ENCODE measurements at places on chromosomes 7 and 10.

DNA sequence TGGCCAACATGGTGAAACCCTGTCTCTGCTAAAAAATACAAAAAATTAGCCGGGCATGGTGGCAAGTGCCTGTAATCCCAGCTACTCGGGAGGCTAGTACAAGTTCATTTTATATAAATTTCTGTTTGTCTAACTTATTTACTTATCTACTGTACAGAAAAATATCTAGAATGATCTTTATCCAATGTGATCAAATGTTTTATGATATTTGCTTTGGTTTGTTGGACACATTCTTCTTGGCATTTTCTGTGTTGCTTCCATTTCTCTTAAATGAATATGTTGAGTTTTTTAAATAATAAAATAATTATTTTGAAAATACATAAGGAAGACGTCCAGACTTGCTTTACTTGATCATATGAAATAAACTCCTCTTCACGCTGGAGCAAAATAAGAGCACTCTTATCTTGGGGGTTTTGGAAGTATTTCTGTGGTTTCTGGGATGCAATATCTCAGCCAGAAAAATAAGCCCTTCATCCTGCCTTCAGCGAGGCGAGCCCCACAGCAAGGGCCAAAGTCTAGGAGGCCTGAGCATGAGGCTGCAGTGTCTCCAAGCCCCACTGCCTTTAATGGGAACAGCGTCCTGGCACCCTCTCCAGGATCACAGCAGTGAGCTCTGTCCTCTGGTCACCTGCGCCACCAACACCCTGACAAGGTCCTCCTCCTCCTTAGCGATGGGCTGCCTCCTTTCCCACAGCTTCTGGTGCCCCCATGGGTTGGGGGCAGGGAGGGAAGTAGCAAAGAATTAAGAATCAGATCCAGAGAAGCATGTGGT, 480.2 kb downstream of the KCNMA1 start:
- no peak for DNase-seq

- DNase-seq = no peak
These were observed 1.5 kb downstream of the FRAT1 start for GRCh38 chr10:97320480-97321031.

DNA sequence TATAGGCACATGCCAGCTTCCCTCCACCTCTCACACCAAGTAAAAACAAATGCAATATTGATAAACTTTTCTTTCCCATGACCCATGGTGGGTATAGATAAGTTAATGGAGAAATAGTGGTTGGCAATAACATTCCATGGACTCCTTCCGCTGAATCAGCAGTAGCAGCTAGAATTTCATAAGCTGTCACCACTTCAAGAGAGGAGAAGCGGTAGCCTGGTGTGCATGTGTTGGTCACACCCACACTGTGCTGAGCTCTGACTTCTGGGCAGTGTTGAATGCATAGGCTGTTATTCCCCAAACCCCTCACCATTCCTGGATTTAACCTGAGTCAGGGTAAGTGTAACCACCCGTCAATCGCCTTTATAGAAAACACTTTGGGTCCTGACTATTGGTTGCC, 32.5 kb upstream of the BMPER start:
- DNase-seq = no peak

DNA sequence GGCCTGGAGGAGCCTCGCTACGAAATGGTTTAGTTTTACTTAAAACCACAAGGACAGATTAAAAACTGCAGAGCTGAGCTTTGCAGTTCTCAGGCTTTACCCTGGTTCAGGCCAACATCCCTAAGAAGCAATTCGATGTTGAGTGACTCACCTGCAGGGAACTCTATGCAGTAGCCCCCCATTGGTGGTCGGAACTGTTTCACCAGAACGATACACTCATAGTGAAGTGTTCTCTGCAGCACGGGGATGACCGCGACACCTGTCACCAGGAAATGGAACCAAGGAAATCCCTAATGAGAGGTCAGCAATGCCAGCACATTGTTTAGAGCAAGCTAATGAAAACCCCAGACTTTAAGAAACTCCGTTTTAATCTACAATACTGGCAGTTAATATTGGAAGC, 18.0 kb downstream of the NUDT5 start:
- no peak for DNase-seq

- no peak for DNase-seq
These were observed 282.9 kb downstream of the GRID1 start for GRCh38 chr10:86083664-86084175.

DNA sequence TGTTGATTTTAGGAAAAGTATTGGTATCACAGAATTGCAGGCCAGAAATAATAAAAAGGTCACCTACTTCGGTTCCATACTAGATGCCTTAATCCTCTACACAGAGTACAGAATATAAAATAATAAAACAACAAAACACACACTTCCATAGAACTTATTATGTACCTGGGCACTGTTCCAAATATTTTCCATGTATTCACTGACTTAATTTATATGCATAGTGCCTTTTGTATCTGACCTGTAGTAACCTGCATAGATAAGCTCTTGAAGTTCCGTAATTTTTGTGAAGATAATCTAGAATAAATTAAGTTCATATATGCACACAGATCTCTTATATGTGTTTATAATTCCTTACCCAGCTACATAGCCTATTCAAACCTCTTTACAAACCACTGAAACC, 78.3 kb downstream of the RAPGEF5 start:
- no peak for DNase-seq

DNA sequence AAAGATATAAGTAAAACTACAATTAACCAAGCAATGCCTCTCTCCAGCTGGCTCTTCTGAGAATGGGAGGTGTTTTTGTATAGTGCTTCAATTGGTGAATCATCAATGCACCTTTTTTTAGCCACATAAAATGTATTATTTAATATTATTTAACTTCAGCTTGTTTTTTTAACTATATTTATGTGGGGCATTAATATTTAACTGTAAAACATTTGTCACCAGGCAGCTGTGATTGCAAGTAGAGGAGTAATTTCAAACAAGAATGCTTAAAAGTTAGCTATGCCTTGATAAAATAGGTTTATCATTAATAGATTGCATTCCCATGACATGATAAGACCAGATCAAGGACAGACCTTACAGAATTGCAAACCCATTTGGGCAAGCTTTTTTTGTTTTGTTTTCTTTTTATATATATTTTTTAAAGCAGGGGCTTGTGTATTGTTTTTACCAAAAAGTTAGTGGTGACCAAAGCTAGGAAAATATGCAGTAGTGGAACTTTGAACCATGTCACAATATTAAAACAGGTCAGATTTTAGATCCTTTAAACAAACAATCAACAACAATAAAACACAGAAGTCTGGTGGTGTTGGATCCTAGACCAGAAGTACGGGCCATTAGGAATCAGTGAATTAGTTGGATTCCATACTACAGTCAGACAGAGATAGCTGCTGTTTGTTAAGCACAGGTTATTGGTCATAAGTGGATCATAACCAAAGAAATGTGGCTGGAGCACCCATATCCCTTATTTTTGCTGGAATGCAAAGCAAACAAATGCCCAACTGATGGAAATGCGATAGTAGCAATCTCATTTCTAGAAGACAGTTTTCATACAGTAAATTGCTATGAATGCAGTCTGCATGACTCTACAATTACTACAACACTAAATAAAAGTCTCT, 2.9 kb downstream of the CAV2 start:
- DNase-seq = no peak

DNA sequence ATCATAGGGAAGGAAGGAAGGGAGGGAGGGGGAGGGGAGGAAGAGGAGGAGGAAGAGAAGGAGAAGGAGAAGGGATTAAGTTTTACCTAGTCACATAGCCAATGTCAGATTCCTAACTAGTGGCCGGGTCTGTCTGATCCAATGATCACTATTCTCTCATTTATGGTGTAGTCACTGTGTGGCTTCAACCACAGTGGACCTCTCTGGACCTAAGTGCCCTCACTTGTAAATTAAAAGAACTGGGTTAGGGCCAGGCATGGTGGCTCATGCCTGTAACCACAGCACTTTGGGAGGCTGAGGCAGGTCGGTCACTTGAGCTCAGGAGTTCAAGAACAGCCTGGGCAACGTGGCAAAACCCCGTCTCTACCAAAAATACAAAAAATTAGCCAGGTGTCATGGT, 6.6 kb upstream of the SERPINE1 start:
- no peak for DNase-seq

- DNase-seq = no peak
These were observed 147.3 kb downstream of the MGMT start for GRCh38 chr10:129614341-129614740.

GRCh38 chr10:34918060-34918775, 103.1 kb upstream of the PARD3 start:
- DNase-seq = no peak

DNA sequence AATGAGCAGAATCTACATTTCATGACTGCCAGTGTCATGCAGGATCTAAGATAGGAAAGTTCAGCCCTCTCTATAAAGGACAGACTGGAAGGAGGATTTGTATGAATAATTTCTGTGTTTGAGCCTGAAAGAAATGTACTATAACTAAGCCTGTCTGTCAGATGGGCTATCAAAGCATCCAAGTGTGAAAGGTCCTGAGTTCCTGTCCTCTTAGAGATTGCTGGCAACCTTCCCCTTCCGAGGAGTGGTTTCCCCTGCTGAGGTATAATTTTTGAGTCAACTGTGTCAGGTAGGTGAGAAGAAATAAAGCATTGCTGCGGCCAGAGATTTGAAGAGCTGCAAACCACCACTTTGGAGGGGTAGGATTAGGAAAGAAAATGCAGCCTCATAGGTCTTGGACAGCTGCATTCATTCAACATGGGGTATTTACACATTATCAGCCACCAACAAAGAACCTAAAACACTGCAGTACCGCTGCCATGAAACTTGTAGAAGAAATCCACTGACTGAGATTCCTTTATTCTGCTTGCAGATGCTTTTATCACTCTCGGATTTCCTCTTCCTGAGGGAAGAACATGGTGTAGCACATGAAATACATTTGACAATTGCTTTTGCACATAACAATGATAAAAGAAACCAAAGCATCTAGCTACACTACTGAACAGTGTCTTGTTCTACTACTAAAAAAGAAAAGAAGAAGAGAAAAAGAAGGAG, 189.1 kb downstream of the DGKI start:
- DNase-seq = no peak

DNA sequence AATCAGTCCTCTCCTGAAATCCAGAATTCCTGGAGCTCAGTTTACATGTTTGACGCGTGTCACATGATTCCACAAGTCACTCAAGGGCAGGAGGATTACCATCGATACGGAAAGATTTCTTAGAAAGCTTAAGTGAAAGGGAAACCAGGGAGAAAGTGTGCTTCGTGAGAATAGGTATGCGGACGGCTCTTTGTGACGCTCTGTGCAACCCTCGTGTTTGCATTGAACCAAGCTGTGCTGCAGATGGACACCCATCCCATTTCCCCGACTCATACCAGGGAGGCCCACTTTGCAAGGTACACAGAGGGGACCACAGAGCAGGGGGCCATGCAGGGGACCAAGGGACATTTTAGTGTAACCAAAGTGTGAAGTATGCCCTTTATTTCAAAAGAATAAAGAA, 43.2 kb downstream of the IKZF1 start:
- peak; percentile 53 for DNase-seq

GRCh38 chr10:33327751-33328150, 6.7 kb downstream of the NRP1 start:
- no peak for DNase-seq

- no peak for DNase-seq
These were observed 31.1 kb downstream of the MRPS24 start for GRCh38 chr7:43838201-43838658.

GRCh38 chr7:1055491-1055955, 11.2 kb downstream of the GPR146 start:
- DNase-seq = no peak

DNA sequence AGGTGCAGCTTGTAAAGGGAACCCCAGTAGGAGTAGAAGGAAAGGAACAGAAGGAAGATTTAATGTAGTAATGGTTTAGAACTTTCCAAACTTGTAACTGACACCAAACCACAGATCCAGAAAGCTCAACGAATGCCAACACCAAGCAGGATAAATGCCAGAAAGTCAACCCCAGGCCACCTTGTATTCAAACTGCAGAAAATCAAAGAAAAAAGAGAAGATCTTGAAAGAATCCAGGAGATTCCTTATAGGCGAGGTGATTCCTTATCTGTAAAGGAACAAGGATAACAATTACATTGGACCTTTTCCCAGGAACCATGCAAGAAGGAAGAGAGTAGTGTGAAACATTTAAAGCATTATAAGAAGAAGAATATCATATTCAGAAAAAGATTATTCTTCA, 93.6 kb downstream of the NKX6-2 start:
- no peak for DNase-seq

- peak; percentile 32 for DNase-seq
These were observed 782 bp downstream of the IFIT5 start for GRCh38 chr10:89414879-89415821.

- no peak for DNase-seq
These were observed 120.3 kb upstream of the DIP2C start for GRCh38 chr10:809671-810350.

GRCh38 chr10:98078774-98079173, 48.4 kb upstream of the CRTAC1 start:
- DNase-seq = no peak

GRCh38 chr10:19169684-19170083, 121.1 kb downstream of the MALRD1 start:
- no peak for DNase-seq

GRCh38 chr10:129880191-129880870, 83.7 kb downstream of the EBF3 start:
- no peak for DNase-seq

GRCh38 chr7:129574487-129574886, 37.0 kb upstream of the NRF1 start:
- no peak for DNase-seq

- DNase-seq = no peak
These were observed 18.8 kb downstream of the MRPS24 start for GRCh38 chr7:43850348-43851116.

DNA sequence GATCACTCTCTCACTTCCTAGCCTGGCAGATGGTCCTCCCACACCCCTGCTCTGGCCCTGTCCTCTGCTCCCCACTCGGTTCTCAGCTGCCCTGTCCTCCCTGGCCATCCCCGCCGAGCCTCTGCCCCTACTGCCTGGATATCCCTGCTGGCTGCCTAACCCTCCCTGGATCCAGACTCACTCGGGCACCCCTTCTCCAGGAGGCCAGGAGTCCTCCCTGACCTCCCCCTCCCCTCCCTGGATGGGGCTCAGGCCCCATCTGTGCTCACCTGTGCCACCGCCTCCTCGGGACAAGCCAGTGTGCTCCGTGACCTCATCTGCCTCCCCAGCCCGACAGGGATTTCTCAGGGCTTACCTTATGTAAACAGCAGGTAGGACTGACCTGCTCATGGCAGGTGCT, 406.1 kb downstream of the TCERG1L start:
- no peak for DNase-seq

Measured in CD4-positive, alpha-beta T cell treated with Interleukin-15 for 4 hours (primary cell).